ENCODE measurements at places on chromosomes 7 and 10.

DNA sequence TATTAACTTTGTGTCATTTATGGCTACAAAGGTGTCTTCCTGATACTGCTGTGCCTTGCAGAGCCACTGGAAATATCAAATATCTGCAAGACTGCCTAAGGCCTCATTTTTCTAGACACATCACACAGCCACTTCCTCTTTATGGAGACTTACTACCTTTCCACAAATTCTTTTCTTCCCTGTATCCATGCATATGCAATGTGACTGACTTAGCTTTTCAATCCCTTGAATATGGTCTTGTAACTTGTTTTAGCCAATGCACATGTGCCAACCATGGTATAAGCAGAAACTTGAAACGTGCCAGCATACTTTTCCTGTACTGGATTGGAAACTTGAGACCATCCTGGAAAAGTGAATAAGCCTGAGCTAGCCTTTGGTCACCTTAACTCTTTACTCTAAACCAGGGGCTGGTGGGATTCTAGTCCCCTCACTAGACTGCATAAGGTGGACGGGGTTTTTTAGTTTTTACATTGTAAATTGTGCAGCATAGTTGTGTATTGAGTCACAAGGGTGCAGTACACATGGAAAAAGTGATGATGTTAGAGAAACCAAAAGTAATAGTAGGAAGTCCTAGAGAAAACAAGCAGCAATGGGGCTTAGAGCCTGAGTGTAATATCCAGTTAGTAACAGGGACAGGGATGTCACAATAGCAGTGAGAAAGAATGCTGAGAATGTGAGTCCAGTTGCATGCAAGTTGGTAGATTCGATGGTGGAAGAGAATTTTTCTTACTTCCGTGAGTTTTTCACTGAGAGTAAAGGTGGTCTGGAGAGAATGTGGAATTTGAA lies 879.5 kb downstream of the SORCS1 start:
- DNase-seq = no peak

GRCh38 chr10:115903207-115903606 lies 369.8 kb downstream of the GFRA1 start:
- DNase-seq = no peak

DNA sequence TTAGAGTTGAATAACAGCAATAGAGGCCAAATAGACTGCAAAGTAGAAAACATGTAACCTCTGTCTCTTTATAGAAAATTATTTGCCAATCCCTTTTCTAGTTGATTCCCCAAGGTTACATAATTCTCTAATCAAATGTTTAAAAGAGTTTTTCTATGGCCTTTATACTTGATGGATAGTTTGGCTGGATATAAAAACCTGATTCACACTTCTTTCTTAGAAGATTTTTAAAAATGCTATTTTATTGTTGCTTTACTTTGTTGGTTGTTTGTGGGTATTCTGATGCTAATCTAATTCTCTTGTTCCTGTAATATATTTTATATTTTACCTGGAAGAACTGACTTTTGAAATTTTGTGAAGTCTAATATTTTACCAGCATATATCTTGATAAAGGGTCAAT lies 331.1 kb upstream of the MTPN start:
- no peak for DNase-seq

GRCh38 chr7:25575634-25576033 lies 347.3 kb upstream of the NPVF start:
- no peak for DNase-seq

- no peak for DNase-seq
Observed at GRCh38 chr7:45589061-45589460, 14.9 kb downstream of the ADCY1 start.

GRCh38 chr10:43707770-43708169 lies 59.1 kb upstream of the ZNF32 start:
- DNase-seq = no peak

- peak; percentile 67 for DNase-seq
Observed at GRCh38 chr10:69360485-69361302, 56.0 kb downstream of the TACR2 start.

DNA sequence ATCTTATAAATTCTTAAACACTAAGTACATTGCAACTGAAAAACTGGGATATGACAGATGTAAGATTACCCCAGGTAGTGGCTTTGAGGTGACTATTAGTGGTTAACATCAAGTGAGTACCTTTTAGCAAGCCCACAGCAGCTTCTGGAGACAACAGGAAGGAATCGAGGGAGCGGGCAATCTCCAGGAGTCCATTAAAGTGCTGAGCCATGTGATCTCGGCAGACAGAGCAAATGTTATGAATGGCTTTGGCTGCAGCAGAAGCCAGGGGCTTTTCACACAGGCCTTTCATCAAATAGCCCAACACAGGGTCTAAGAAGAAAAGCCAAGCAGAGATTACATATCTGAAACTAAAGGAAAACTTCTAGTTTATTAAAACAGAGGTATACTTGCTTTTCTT lies 48.9 kb downstream of the IRF5 start:
- no peak for DNase-seq

- DNase-seq = no peak
Observed at GRCh38 chr7:88540012-88540411, 219.5 kb upstream of the ZNF804B start.

DNA sequence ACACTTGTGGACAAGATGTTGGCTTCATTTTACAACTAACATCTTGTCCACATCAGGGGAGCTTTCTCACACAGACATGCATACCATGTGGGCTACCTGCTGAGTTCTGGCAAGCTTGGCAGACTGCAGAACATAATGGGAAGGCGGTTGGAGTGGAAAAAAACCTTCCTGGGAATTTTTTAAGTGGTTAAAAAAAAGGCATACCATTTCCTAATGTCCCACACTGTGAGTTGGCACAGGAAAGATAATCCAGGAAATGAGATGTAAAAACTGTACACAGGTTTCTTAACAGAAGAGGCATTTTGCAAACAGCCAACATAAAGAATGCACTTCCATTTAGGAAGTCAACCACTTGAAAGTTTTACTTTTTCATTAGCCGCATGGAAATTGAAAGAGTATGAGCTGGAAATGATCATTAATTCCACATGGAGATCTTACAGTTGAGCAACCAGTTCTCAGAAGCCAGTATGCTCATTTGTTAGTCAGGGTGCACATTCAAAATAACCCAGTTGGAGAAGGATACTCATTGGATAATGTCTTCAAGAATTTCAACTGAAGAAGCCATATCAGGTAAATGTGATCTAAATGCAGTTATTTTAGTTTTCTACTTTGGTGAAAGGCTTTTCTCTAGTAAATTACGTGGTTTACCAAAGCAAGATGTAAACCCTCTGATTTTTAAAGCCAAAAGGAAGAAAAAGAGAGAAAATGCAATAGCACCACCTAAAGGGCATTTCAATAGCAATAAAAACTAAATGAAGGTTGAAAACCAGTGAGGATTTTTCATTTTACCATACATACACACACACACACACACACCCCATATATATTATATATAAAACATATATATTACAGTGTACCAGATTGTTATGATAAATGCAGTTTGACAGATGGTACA lies 194.0 kb downstream of the TAX1BP1 start:
- no peak for DNase-seq

DNA sequence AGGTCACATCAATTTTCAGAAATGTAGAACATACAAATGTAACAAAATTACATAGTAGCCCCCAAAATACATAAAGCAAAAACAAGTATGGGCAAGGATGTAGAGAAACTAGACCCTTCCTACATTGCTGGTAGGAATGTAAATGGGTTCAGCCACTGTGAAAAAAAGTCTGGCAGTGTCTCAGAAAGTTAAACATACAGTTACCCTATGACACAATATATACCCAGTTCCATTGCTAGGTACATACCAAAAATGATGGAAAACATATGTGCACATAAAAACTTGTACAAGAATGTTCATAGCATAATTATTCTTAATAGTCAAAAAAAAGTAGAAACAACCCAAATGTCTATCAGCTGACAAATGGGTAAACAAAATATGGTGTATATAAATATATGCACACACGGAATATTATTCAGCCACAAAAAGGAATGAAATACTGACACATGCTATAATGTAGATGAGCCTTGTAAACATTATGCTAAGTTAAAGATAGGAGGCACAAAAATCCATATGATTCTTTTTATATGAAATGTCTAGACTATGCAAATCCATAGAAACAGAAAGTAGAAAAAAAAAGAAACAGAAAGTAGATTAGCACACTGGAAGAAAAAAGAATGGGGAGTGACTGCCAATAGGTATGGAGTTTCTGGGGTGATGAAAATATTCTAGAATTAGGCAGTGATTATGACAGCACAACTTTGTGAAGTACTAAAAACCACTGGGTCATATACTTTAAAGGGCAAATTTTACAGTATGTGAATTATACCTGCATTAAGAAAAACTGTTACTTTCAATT lies 13.5 kb downstream of the HERPUD2 start:
- DNase-seq = no peak

DNA sequence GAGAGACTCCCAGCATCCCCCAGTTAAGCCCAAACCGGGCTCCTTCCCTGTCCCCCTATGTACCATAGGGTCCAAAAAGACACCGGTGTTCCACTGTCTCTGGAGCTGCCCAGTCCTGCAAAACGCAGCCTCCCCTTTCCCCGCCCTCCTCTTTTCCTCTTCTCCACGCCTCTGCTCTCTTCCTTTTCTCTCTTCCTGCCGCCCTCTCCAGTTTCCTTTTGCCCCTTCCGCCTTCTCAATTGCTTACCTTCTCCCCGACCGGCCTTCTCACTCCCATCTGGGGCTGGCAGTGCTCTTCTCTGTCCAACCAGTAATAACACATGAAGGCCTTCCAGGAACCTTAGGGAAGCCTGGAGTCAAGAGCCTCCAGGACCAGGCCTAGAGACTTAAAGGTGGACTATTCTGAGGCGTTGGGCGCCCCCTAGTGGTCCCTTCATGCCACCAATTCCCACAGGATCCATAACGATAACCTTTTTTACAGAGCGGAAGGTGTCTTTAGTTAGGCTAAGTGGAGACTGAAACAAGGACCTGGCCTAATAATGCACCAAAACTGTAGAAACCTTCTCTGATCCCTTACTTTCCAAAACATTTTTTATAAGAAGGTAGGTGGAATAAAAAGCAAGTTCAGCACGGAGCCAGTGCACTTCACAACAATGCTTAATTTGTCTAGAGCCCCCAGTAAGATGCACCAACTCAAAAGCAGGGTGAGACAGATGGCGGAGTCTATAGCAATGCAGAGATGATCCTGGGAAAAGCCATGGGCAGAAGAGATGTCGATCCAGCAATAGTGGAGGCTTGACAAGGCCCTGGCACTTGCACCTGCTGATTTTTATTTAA lies 27.2 kb upstream of the MSRB2 start:
- peak; percentile 63 for DNase-seq

GRCh38 chr7:55502858-55503440 lies 69.4 kb downstream of the VOPP1 start:
- DNase-seq = no peak

DNA sequence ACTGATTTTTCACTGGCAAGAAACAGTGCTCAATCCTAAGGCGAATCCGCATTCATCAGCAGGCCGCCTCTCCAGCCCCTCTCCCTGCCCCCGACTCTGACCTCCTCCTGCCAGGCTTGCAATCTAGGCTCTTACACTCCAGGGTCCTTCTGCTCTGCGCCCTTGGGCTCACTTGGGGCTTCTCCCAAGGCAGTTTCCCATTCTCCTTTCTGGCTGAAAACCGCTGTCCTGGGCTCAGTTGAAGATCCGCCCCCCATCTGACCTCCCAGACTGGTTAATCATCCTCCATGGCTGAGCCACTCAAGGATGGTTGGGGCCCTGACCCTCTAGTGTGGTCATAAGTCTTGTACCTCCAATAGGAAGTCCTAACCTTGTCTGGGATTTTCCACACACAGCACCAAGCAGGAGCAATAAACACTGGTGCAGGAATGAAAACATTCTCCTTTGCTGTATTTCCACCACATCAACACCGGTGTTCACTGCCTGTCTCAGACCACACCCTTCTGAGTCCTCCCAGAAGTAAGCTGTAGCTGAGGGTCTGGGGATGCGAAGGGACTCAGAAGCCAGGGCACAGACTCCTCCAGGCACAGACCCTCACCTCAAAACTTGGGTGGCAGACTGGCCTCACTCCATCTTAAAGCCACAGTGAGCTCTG lies 42.4 kb downstream of the TNS3 start:
- no peak for DNase-seq

DNA sequence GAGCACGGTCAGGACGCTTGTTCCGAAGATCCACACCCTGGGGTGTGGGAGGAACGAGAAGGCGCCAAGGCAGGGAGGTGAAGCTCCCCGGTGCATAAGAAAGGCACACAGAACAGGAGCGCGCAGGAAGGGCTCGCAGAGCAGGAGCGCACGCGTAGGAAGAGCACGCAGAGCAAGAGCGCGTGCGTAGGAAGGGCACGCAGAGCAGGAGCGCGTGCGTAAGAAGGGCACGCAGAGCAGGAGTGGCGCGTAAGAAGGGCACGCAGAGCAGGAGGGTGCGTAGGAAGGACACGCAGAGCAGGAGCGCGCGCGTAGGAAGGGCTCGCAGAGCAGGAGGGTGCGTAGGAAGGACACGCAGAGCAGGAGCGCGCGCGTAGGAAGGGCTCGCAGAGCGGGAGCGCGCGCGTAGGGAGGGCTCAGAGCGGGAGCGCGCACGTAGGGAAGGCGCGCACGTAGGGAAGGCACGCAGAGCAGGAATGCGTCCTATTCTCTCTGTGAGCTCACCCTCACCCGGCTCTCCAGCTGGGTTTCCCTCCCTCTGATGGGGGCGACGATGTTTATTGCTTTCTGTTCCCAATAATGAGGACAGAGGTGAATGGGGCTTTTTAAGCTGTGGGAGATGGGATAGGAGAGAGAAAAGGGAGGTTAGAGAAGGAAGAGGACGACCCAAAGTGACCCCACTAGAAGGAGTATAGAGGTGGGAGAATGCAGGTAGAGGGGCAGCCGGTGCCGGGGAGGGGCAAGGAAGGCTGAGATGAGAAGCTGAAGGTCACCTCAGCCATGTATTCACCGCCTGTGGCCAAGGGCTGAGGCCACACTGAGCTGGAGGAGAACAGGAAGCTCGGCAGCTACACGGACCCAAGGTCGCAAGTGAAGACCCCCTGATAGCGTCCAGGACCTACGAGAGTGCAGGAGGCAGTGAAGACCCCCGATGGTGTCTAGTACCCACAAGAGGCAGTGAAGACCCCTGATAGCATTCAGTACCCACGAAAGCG lies 423.2 kb downstream of the PTPRN2 start:
- no peak for DNase-seq

- no peak for DNase-seq
Observed at GRCh38 chr10:118032564-118032963, 14.2 kb downstream of the RAB11FIP2 start.

DNA sequence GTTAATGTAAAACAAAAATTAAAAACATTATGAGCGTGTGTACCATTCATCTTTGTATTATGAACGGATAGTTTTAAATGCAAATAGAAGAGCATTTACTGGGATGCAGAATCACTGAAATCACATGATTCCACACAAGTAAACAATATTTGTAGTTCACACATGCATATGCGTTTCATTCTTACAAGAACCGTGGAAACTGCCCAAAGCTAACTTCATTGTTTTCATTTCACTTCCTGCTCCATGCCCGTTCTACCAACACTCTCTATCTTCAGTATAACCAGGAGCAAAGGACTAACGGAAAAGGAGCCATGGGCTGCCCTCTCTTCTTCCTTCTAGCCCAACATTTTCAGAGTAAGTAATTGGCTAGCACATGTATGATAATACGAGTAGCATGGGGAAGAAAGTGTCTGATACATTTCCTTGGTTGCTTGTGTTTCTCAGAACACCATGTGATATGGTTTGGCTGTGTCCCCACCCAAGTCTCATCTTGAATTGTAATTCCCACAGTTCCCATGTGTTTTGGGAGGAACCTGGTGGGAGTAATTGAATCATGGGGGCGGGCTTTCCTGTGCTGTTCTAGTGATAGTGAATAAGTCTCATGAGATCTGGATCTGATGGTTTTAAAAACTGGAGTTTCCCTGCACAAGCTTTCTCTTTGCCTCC lies 38.8 kb downstream of the ZNF783 start:
- no peak for DNase-seq

GRCh38 chr10:21020545-21020944 lies 123.4 kb upstream of the NEBL start:
- DNase-seq = no peak

All from muscle of arm (tissue), 14 donors.